ENCODE measurements at places on chromosomes 12 and 14.

GRCh38 chr14:74531467-74531866 lies 37.9 kb downstream of the ISCA2 start:
- DNase-seq = no peak

- DNase-seq = no peak
Measured at GRCh38 chr12:111596985-111597830, 1.9 kb downstream of the ATXN2 start.

DNA sequence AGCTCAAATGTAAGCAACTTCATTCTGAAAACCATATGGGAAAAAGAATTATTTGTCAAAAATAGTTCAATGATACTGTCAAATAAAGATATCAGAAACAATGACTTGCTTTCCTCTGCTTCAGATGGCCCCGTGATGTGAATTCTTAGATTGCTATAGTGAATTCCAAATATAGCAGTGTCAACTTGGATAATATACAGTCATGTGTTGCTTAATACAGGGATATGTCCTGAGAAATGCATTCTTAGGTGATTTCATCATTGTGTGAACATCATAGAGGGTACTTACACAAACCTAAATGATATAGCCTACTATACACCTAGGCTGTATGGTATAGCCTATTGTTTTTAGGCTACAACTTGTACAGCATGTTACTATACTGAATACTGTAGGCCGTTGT lies 108.7 kb upstream of the MIS18BP1 start:
- no peak for DNase-seq

DNA sequence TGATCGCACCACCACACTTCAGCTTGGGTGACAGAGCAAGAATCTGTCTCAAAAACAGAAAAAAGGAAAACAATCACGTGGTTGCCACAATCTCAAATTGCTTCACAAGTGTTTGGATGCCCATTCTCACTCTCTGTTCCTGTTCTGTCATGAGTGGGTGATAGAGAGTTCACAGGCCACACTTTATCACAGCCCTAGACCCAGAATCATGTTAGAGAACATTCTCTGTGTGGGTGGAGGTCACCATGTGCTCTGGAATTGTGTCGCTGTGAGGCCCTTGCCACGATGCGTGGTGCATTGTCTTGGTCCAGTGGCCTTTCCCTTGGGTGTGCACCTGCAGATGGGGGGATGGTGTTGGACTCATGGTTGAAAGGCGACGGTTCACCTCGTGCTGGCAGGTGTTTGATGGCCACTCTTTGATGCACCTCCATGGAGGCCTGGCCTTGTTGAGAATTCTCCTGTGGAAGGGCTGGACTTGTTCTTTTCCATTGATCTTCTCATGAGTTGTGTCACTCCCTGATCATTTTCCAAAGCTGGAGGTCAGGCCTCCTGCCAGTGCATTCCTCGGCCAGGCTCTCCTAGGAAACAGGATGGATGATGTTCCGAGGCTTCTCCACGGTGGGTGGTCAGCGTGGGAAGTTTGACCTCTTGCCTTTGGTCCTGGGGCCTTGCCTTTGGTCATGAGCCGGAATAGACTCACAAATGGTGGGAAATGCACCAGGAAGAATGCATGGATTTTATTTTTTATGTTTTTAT lies 91.9 kb downstream of the SLC24A4 start:
- DNase-seq = no peak

DNA sequence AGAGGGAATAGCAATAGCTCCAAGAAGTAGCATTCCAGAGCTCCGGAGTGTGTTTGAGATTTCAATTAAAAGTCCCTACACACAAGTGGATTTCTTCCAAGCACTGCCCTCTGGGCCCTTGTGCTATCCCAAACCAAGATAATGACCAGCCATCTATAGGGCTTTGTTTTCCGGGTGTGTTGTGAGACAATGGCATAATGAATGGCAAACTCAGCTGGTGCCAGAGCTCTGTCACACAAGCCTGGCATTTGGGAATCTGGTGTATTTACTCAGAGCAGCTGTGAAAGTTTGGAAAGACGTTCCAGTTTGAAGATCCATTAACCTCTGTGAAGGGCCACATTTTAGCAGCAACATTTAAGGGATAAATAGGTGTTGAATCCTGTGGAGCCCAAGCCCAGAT lies 61.2 kb upstream of the TMTC2 start:
- DNase-seq = no peak
